GM23338 (cell line): ENCODE measurements at places on chromosomes 7 and 10.
A peak's percentile ranks its signal among the peaks of the same experiment; 100 is the strongest.

- DNase-seq = peak; percentile 62
These were observed 54.3 kb downstream of the BMS1 start for GRCh38 chr10:42836771-42837468.

DNA sequence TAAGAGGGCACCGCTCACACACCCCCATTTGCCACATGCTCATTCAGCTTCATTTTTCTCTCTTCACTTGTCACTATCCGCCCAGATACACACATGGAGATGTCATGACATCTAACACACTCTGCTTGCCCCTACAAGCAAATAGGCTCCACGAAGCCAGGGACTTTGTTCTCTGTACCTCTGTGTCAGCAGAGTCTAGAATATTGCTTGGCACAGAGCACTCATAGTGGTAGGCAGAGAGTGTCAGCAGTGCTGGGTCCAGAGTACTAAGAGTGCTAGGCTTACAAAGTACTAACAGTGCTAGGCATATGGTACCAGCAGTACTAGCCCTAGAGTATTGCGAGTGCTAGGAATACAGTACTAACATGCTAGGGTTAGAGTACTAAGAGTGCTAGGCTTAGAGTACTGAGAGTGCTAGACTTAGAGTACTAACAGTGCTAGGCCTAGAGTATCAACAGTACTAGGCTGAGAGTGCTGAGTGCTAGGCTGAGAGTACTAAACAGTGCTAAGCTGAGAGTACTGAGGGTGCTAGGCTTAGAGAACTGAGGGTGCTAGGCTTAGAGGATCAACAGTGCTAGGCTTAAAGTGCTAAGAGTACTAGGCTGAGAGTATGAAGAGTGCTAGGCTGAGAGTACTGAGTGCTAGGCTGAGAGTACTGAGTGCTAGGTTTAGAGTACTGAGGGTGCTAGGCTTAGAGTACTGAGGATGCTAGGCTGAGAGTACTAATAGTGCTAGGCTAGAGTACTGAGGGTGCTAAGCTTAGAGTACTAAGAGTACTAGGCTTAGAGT is 166.1 kb downstream of the PRKAG2 start:
- DNase-seq = no peak

DNA sequence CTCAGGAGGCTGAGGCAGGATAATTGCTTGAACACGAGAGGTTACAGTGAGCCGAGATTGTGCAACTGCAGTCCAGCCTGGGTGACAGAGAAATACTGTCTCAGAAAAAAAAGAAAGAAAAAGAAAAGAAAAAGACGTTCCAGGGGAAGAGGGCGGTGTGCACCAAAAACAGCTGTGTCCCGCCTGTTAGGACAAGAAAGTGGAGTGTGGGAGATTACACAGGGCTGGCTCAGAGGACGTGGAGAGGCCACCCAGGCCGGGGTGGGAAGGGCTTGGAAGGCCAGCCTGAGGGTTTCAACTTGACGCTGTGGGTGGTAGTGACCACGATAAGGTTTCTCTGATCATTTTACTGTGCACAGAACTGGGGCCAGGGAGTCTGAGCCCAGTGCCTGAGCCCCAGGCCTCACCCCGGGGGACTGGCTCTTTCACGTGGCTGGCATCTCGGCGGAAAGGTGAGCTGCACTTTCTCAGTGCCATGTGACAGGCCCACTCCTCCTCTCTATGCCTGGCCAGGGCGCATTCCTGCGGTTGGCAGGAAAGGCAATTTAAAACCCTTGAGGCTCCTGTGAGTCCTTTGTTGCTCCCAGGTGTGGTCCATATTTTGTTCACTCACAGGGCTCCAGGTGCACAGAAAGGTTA is 13.9 kb downstream of the RHBDD2 start:
- no peak for DNase-seq

DNA sequence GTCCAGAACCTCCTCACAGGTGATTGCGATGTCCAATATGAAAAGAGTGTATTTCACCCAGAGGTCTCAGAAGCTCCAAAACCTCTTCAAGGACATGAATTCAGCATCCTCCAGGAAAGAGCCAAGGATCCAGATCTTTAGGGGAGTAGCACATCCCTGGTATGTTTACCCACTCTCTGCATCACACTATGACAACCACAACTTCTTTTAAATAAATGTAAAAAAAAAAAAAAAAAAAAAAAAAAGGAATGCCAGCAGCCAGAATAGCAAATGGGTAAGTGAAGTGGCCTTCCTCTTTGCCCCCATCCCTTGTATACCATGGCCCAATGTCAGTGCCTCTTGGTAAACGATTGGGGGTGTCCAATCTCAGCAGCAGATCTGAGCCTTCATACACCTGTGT is 67.3 kb downstream of the SORBS1 start:
- no peak for DNase-seq

DNA sequence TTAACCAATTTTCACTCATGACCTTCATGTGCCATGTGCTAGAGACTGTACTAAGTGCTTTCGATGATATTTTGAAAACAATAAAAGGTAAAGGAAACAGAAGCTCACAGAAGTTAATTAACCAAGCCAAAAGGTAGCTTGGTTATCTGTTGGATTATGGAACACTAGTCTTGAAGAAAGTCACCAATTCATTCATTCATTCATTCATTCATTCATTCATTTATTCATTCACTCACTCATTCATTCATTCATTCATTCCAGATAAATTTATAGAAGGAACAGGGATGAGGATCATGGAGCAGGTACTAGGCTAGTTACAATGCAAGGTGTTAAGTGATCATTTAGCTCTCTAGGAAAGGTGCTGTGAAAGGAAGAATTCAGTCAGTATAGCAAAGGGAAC is 322.8 kb downstream of the MAGI2 start:
- no peak for DNase-seq

- DNase-seq = no peak
These were observed 1.8 kb downstream of the PNLIPRP3 start for GRCh38 chr10:116429288-116429977.

GRCh38 chr10:107918171-107918570 is 753.7 kb upstream of the SORCS1 start:
- no peak for DNase-seq

GRCh38 chr10:9219860-9220259 is 1165.4 kb downstream of the GATA3 start:
- peak; percentile 21 for DNase-seq

DNA sequence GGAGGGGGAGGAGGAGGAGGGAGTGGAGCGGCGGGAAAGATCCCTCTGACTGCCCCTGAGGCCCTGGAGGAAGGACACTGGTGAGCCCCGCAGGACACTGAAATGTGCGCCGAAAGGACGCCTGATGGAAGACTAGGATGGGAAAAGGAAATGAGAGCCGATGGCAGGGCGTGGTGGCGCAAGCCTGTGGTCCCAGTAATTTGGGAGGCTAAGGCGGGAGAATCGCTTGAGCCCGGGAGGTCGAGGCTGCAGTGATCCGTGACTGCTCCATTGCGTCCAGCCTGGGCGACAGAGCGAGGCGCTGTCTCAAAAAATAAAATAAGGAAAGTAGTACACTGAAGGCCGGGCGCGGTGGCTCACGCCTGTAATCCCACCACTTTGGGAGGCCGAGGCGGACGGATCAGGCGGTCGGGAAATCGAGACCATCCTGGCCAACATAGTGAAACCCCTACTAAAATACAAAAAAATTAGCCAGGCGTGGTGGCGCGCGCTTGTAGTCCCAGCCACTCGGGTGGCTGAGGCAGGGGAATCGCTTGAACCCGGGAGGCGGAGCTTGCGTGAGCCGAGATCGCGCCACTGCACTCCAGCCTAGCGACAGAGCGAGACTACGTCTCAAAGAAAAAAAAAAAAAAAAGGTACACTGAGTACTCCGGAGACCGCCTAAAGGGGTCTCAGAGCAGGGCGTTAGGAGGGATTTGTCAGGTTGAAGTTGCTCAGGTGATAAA is 561 bp upstream of the HNRNPF start:
- no peak for DNase-seq

GRCh38 chr7:5388905-5389433 is 34.7 kb downstream of the TNRC18 start:
- peak; percentile 58 for DNase-seq

DNA sequence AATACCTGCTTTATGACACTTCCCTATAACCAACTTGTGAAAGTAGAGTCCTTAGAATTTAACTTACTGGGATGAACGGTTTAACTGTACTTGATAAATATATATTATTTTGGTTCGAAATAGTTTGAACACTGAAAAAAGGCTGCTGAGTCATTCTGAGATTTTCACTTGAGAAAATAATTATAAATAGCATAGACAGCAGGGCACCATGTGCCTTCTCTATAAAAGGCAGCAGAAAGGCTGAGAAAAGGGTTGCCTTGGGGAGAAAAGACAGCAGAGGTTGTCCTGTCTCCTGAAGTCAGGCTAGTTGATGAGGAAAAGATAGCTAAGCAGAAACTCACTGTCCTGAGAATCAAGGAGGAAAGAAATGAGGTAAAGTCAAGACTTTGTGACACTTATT is 92.4 kb downstream of the CTTNBP2 start:
- DNase-seq = no peak

DNA sequence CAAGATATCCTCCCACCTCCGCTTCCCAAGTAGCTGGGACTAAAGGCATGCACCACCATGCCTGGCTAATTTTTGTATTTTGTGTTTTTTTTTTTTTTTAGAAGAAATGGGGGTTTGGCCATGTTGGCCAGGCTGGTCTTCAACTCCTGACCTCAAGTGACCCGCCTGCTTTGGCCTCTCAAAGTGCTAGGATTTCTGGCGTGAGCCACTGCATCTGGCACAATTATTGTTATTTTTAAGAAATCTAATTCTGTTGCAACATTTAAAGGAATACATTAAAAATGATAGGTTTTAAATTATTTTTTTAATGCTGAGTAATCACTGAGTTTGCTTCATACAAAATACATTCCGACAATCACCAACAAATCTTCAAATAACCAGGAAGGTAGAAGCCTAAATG is 178.1 kb upstream of the SEMA3E start:
- DNase-seq = no peak

DNA sequence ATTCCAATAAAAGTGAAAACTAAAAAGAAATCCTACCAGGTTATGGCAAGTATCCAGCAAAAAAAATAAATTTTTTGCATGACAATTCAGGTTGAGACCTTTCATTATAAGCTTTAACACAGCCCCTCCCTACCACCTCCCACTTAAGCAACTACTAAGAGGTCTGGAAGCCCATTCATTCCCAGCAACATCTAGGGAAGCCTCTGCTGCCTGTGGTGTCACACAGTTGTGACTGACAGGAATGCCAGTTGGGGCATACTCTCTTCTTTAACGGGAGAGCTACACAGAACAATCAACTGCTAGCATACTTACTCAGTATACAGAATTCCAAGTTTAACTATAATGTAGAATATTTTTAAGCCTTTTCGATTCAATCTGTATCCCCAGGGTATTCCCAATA is 27.8 kb downstream of the ABI1 start:
- DNase-seq = peak; percentile 43

DNA sequence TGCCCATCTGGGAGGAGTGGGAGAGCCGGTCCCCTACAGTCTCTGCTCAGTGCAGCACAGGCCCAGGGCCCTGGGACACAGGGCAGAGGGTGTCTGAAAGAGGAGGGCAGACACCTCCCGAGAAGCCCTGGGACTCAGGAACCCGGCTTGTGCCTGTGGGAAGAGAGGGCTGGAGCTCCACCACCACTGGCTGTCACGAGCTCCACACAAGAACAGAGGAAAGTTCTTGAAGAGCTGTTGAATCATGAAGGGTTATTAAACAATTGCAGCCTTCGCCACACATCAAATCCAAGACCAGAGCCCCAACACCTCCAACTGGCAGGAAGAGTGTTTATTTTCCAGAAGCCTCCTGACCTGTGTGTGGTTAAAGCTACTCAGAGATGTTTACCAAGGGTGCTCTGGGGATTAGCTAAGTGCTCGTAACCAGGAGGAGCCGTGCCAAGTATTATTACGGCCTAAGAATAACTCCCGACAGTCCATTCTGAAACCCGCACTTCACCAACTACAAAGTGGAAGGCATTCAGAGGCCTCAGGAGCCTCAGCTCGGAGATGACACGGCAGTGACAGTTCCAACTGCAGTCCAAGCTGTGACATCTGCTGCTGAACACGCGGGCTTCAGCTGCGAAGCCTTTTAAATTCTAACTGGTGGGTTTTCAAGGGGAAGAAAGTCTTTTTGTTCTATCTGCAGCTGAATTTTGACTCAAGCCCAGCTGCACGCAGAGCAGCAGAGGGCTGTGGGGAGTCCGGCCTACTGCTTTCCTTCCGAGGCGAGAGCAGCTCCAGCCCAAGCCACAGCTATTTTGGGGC is 75.1 kb downstream of the MAD1L1 start:
- no peak for DNase-seq

GRCh38 chr10:43390333-43390732 is 18.7 kb downstream of the HNRNPF start:
- no peak for DNase-seq

DNA sequence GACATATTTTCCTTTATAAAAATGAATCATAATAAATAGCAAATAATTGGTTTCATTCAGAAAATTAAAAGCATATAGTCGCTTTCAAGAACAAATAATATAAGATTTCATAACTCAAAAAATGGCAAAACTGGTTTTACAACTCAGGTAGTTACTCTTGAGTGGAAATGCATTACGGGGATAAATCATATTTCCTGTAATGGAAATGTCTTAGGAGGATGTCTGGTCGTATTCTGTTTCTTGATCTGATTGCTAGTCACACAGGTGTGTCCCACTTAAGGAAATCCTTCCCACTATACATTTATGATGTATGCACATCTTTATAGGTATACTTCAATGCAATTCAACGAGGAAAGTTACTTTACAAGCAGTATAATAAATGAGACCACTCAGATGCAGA is 20.7 kb downstream of the NRAP start:
- peak; percentile 2 for DNase-seq

- DNase-seq = peak; percentile 10
These were observed 21.8 kb upstream of the CDK14 start for GRCh38 chr7:90574146-90574819.

- no peak for DNase-seq
These were observed 2.1 kb downstream of the ST8SIA6 start for GRCh38 chr10:17452060-17452841.

- DNase-seq = no peak
These were observed 900.4 kb upstream of the AUTS2 start for GRCh38 chr7:68697796-68698280.

DNA sequence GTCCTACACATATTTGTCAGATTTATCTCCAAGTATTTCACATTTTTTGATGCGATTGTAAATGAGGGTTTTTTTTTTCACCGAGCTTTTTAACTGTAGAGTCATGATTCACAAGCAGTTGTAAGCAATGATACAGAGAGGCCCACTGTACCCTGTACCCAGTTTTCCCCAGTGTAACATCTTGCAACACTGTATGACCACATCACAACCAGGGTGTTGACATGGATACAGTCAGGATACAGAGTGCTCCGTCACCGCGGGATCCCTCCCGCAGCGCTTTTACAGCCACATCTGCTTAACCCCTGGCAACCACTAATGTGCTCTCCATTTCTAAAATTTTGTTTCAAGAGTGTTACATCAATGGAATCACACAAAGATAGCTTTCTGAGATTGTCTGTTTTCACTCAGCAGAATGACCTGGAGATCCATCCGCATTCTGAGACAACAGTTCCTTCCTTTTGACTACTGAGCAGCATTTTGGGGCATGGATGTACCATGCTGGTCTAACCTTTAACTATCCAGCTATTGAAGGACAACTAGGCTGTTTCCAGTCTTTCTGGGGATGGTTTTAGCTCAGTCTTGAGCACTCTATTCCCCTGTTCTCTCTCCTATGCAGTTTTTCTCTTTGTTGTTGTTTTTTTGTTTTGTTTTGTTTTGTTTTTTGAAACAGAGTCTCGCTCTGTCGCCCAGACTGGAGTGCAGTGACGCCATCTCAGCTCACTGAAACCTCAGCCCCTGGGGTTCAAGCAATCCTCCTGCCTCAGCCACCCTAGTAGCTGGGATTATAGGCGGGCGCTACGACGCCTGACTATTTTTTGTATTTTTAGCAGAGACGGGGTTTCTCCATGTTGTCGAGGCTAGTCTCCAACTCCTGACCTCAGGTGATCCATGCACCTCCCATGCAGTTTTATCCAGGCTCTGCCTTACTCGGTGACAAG is 25.9 kb downstream of the GPRIN2 start:
- no peak for DNase-seq
